ENCODE measurements at places on chromosomes 3 and 15.

- no peak for DNase-seq
Observed at GRCh38 chr3:176692966-176693785, 504.1 kb downstream of the TBL1XR1 start.

GRCh38 chr3:59502806-59503205 lies 453.0 kb upstream of the CFAP20DC start:
- DNase-seq: no peak

DNA sequence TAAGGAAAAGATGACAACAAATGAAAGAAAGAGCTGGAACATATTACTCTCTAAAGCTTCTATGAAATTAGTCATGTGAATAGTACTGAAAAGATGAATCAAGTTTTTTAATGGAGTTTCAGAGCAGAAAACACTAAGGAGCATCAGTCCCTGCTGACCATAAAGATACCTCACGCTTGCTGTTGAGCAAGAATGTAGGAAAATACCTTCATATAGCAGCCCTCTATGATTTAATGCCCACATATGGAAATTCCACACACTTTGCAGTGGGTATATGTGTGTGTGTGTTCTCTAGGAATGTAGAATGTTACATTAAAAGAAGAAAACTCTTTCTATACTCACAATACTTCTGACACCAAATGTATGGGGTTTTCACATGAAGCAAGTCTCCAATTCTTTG lies 355.0 kb downstream of the ERC2 start:
- no peak for DNase-seq

GRCh38 chr3:110389005-110389404 lies 682.6 kb upstream of the NECTIN3 start:
- no peak for DNase-seq

DNA sequence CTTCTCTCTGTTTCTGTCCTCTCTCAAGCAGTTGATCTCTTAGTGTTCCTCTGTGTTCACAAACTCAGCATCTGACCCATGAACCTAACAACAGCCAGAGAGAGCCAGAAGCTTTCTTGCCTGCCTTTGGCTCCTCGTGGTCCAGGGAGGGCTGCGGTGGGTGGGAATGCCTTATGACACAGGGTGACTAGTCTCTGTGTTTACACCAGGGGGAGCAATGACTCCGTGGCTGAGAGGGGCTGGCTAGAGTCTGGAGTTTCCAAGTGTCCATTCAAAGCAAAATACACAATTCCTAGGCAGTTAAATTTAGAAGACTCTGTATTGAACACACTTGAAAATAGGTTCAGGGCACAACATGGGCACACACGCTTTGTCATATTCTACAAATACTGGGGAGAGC lies 370.0 kb upstream of the FRG2C start:
- no peak for DNase-seq

DNA sequence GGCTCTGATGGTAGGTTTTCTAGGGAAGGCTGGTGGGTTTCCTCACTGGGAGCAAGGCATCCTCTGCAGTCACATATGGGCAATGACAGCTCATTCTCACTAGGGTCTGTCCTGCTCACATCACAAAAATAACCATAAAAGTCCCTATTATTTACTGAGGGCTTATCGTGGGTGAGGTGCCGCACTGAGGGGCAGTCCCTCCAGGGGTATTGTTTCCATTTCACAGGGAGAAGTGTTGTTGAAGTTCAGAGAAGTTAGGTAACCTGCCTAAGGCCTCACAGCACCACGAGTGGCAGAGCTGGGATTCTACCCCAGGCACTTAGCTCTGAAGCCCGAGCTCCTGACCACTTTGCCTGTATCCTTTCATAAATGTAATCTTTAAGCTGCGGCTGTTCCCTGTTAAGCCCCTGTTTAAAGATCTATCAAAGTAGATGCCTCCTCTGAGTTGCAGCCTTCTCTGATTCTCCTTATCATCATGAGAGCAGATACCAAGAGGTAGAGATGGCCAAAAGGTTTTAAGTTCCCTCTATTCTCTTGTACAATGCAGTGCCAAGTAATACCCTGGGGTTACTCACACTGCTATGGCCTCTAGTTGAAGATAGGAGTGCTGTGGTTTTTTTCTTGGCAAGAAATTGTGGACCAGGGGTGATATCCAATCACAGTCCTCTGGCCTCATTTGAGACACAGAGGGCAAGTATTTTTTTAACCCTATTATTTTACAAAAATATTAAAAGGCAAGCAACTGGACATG lies 107.0 kb downstream of the RPLP1 start:
- no peak for DNase-seq

- no peak for DNase-seq
Observed at GRCh38 chr3:160996811-160997210, 108.3 kb downstream of the B3GALNT1 start.

DNA sequence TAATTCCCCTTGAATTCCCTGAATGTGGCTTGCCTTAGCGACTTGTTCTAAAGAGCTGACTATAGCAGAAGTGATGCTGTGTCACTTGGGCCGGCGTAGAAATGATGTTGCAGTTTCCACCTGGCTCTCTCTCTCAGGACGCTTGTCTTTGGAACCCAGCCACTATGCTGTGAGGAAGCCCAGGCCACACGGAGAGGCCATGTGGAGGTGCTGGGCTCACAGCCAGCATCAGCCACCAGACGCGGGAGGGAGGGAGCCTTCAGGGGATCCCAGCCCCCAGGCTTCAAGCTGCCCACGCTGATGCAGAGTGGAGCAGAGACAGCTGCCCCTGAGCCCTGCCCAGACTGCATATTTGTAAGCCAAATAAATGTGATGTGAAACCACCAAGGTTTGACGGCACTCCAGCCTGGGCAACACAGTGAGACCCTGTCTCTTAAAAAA lies 18.6 kb downstream of the RNU5B-1 start:
- DNase-seq: no peak

- DNase-seq: no peak
Observed at GRCh38 chr3:18403061-18403460, 22.1 kb downstream of the SATB1 start.

- DNase-seq: no peak
Observed at GRCh38 chr3:122410639-122411038, 5.2 kb downstream of the WDR5B start.

- DNase-seq: no peak
Observed at GRCh38 chr3:117266806-117267205, 557.2 kb downstream of the TUSC7 start.

DNA sequence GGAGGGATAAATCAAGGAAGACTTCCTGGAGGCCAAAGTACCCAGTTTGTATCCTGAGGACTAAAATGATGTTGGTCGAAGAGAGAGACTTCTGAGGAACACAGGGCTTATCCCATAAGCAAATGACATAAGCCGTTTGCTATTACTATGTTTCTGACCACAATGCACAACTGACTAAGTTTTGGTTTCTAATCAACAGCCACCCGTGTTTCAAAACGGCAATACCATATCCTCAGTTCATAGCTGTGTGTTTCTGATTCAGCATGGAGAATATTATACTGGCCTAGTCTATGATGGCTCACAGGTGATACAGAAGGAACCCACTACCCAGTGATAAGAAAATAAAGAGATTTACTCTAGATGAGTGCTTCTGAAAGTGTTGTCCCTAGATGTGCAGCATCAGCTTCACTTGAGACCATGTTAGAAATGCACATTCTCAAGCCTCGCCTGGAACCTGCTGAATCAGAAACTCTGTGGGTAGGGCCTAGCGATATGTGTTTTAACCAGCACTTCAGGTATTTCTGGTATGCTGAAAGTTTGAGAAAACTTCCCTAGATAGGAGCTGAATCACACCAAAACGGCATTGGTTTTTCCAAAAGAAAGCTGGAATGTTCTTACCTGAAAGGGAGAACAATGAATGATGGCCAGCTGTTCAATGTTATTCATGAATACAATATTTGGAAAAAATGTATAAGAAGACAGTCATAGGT lies 639.7 kb upstream of the NR2F2 start:
- DNase-seq: no peak

DNA sequence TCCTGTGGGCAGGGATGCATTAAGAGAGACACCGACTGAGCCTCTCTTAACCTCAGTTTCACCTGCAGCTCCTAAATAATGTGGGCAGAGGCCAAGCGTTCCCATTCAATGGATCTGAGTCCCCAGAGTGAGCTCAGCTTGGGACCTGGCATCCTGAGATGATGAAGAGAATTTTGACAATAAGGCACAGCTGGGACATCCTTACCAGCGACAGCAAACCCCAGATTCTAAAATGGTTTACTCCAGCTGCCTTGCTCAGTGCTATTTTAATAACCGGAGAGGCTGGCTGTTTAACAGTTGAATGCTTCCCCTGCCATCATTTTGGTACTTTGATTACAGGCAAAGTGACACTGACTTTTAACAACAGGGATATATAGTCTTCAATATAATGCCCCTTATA lies 123.7 kb downstream of the WDR76 start:
- DNase-seq: no peak

- DNase-seq: no peak
Observed at GRCh38 chr3:37256447-37256846, 82.1 kb upstream of the LRRFIP2 start.

DNA sequence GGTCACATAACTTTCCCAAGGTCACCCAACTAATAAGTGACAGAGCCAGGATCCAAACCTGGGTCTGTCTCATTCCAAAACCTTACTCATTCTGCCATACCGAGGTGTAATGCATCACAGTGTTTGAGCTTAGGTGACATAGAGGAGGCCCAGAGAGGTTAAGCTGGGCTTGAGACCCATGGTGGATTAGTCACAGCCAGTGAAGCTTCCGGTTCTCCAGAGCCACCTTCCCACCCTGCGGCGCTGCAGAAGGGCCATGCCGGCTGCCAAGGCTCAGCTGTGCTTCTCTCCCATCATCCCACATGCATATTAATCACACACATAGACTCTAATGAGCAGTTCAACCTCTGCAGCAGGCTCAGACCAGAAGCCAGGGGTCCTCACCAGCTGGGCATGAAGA lies 42.2 kb downstream of the SPSB4 start:
- no peak for DNase-seq

DNA sequence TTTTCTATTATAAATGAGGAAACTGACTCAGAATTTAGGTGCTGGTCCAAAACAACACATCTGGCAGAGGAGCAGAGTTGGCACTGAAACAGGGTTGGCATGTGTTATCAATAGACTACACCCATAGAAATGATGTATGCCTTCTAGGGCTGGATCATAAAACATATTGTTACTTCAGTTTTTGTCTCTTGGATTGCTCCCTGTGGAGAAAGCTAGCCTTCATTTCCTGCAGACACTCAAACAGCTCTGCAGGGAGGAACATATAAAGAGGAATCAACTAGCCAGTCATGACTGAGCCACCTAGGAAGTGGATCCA lies 507 bp upstream of the MRPL3 start:
- no peak for DNase-seq

DNA sequence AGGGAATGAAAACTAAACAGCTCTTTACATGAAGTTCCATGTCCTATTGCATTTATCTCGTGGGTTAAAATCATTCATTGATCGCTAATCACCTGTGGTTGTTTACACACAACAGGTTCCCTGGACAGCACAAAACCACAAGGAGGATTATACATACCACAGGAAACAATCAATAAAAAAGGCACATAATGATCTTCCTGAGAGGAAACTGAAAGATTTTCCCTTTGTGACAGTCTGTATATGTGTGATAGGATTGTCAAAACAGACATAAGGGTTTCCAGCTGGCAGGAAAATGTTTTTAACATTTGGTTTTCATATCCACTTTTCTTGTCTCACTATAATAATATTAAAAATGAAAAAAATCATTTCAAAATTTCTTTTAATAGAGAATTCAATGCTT lies 541.8 kb downstream of the NLGN1 start:
- DNase-seq: no peak

GRCh38 chr3:95277613-95278012 lies 1214.8 kb downstream of the NSUN3 start:
- DNase-seq: no peak

- no peak for DNase-seq
Observed at GRCh38 chr3:183629546-183630301, 5.7 kb upstream of the KLHL24 start.

DNA sequence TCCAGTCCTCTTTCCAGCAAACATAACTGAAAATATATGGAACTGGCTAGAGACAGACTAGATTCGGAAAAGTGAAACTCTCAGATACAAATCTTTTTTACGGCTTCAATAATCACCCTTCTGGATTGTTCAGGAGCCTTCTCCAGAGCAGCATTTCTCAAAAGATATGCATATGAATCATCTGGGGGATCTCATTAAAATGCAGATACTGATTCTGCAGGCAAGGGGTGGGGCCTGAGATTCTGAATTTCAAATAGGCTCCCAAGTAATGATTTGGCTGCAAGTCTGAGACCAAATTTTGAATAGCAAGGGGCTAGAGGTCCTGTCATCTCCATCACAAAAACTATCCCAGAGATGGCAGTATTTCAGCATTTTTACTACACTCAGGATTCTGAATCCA lies 165.4 kb downstream of the CTNNB1 start:
- DNase-seq: no peak

DNA sequence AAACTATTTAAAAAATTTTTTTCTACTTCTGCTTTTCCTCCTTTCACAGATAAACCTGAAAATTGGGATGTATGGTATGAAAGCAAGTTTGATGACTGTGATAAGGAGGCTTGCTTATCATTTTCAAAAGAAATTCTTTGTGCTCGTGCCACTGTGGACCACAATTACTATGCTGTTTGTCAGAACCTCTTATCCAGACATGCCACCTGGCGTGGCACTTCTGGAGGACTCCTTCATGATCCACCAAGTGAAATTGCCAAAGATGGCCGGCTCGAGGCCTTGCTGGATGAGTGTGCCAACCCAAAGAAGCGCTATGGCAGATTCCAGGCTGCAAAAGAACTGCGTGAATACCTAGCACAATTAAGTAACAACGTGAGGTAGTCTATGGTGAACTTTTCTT lies 17.8 kb downstream of the DIPK2A start:
- no peak for DNase-seq

DNA sequence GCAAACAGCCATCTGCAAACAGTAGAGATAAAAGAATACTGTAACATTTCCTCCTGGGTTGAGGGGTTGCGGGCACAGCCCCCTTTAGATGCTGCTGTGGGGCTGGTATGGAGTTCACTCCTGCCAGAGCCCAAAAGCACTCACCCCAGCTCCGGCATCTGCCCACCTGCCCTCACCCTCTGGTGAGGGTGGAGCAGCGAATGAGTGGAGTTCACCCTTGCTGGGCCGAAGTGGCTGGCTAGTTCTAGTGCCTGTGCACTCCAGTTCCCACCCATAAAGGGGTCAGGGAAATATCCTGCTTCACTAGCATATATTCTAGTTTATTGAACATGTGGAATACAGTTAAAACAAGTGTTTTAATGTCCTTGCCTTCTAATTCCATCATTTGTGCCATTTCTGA lies 209.7 kb upstream of the SGO1 start:
- DNase-seq: no peak

- DNase-seq: no peak
Observed at GRCh38 chr3:30145281-30145680, 461.1 kb upstream of the TGFBR2 start.

GRCh38 chr3:153038367-153038766 lies 123.7 kb upstream of the RAP2B start:
- DNase-seq: no peak
